HT1080 (cell line): ENCODE measurements at places on chromosomes 12 and 14. TPM values are rescaled to one million over a fixed set of nuclear protein-coding genes. Genes with fewer than 3 reads are reported as not detected.

Gene AMDHD1
- total RNA-seq, result 0.13 and 0.43 TPM in 2 replicates

Gene SLC17A8
- total RNA-seq, result not detected in 2 replicates

Gene CMA1
- total RNA-seq, result not detected in 2 replicates

Gene MANSC4
- total RNA-seq, result not detected in 2 replicates

DNA sequence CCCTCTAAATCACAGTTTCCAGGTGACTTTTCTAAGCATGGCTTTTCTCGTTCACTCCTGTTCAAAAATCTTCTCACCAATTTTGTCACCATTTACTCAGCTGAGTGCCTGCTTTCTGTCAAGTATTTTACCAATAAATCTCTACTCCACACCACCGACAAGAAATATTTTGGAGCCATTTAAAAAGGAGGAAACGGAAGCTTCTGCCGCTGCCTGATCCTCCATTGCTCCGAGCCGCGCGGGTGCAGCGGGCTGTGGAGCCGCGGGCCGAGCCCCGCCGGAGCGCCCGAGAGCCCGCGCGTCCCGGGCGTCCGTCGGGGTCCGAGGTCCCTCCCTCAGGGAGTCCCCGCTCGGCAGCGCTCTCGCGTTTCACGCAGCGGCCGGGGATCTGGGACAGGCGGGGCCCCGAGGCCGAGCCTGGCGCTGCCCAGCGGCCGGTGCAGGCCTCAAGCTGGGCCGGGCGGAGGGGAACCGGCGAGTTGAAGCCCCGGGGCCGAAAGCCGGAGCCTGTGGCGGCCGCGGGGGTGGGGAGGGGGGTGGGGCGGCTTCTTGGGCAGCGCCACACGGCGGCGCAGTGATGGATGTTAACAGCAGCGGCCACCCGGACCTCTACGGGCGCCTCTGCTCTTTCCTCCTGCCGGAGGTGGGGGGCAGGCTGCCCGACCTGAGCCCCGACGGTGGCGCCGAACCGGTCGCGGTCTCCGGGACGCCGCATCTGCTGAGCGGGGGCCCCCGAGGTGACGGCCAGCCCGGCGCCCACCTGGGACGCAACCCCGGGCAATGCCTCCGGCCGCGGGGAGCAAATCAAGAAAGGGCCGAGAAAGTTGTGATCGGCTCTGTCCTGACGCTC lies 1.1 kb upstream of the HEBP1 start:
- peak; percentile 52 for DNase-seq

DNA sequence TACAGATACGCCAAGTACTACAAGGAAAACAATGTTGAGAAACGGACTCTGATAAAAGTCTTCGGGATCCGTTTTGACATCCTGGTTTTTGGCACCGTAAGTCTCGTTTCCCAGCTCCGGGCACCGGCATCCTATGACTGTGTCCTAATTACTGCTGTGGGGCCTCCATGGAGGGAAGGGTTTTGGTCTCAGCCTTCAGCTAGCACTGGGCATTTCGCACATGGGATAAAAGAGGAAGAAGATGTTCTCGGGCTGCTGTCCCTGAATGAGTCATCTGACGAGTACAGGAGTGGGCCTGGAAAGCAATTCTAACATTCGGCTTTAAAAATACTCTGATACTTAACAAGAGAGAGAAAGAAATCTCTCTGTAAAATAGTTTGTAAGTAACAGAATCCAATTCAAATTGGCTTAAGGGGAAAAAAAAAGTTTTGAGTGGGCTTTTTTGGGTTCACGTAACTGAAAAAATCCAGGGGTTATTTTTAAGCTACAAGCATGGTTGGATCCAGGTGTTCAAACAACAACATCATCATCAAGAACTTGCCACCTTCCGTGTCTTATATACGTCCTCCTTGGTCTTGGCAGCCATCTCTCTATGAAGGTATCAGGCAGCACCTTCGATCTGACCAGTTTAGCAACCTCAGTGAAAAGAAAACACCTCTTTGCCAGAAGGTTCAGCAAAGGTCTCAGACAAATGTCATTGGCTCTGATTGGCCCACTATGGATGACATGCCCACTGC lies 34.4 kb upstream of the P2RX4 start:
- DNase-seq, result no peak

DNA sequence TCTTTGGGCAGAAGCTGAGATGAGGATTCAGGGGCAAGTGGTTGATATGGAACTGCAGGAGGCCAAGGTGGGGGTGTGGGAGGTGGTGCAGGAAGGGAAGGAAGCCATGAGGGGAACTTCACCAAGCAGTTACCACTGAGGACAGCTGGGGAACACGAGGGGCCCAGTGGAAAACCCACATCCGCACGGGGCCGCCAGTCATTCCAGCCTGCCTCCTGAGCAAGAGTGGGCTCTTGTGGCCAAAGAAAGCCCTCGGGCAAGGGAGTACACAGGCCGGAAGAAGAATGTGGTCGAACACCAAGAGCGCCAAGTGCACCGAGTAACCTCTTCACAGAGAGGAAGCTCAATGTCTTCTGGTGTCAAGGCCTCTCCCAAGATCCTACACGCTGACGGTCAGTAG lies 252.2 kb upstream of the FOXN3 start:
- no peak for DNase-seq

- DNase-seq, result no peak
Measured at GRCh38 chr14:45156067-45156466, 20.3 kb downstream of the FANCM start.

- no peak for DNase-seq
Measured at GRCh38 chr12:54173066-54173726, 15.6 kb downstream of the SMUG1 start.

GRCh38 chr14:33551963-33552362 lies 398.9 kb downstream of the EGLN3 start:
- no peak for DNase-seq

DNA sequence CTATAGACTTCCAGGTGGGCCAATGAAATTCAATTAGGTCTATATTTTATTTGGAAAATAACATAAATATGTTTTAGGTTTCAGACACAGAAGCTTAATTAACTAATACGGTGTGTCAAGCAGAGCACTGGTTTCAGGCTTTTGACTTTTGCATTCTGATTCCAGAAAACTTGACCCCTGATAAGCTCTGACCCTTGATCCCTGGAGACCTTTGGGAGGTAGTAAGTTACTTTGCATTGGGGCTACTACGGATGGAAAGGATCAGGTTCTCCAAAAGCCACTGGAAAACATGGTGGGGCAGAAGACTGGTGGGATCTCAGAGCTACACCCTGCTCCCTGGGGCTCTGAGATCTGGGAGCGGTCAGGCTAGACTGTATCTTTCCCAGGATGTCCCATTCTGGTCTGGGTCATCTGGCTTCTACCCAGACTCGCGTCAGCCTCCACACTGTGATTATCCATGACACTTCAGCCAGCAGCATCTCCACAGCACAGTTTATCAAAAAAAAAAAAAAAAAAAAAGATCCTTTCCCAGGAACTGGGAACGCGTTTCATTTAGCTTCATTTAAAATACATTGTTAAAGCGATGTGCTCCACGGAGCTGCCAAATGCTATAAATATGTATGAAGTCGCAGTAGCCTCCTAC lies 17.8 kb upstream of the EMP1 start:
- no peak for DNase-seq
